Activated T-helper 1 cell treated with Interleukin-2 at 50 U/mL for 16 hours (primary cell): ENCODE measurements at places on chromosomes 6 and 20.

DNA sequence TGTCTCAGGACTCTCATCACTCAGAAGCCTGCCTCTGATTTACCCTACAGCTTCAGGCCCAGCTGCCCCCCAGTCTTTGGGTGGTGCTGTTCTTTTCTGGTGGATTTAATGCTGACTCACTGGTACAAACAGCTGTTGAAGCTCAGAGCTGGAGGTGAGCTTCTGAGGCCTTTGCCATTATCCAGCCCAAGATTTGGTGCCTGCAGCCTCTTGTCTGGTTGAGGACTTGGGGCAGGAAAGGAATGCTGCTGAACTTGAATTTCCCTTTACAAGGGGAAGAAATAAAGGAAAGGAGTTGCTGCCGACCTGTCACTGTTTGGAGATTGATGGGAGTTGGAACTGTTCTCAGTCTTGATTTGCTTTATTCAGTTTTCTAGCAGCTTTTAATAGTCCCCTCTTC lies 19.8 kb downstream of the ABCF1 start:
- no peak for DNase-seq

DNA sequence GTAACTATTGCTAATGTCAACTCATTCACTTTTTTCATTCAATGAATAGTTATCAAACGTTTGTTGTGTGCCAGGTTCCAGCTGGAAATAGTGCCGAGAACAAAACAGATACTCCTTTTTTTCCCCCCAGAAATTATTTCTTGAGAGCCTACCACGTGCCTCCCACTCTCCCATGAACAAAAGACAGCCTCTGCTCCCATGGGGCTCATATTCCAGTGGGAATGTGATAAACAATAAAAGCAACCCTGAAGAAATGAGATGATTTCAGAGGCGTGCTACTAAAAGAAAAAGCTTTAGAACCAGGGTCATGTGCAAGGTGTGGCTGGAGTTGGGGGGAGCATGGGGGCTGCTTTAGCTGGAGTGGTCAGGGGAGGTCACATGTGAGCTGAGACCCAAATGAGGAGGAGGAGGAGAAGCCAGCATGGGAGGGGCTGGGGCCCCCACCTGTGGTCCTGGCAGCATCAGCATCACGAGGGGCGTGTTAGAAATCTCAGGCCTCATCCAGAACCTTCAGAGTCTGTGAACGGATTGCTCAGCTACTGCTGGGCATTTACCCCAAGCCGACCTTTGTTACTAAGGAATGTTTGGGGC lies 157.4 kb downstream of the EYA2 start:
- no peak for DNase-seq

DNA sequence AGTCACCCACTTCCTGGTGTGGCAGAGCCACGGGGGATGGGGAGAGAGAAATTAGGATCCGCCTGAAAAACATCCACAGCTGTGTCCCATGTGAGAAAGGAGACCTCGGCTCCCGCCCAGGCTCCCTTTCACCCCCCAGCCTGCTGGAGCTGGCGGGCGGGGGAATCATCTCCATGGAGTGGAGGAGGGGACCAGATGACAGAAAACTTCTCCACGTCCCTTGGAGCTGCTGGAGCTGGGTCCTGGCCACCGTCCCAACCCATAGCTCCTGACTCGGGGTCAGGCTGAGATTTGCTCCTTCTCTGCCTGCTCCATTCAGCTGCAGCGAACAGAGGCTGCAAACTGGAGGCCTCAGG lies 113.8 kb downstream of the CEBPB start:
- no peak for DNase-seq

DNA sequence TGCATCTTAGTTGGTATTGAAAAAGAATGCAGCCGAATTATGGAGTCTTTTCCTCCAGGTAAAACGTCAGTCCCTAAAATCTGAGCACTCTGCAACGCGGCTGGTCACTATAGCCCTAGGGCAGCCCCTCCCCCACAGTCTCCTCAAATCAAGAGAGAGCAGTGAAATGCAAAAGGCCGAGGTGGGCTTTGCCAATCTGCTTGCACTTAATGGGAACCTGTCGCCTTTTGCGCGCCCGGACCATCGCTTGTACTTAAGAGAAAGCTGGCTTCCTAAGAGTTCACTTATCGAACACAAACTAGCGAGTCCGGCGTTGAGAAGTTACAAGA lies 447 bp downstream of the MCM3 start:
- no peak for DNase-seq

GRCh38 chr20:49405062-49405683 lies 77.3 kb downstream of the KCNB1 start:
- no peak for DNase-seq

- DNase-seq: no peak
Measured at GRCh38 chr6:166408936-166409755, 26.4 kb upstream of the MPC1 start.

GRCh38 chr6:92810913-92811312 lies 608.4 kb downstream of the EPHA7 start:
- DNase-seq: no peak

GRCh38 chr6:41656002-41656691 lies 17.9 kb downstream of the MDFI start:
- no peak for DNase-seq
